Fibroblast of skin of back (primary cell): ENCODE measurements at places on chromosomes 5 and 9.
A peak's percentile ranks its signal among the peaks of the same experiment; 100 is the strongest.

DNA sequence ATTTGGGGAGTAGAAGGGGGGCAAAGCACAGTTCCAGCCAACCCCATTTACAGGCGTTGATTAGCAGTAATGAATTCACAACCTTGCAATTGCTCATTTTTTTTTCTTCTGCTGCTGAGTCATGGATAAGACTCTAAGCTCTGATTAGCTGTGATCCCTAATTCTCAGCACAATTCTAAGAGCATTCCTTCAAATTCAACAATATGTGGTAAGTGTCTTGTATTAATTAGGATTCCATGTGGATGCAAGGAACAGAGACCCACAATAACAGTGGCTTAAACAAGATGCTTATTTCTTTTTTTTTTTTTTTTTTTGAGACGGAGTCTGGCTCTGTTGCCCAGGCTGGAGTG, 133.4 kb downstream of the PALM2AKAP2 start:
- no peak for DNase-seq

- DNase-seq = peak; percentile 43
Observed at GRCh38 chr9:125119643-125120286, 23.6 kb downstream of the SCAI start.

- no peak for DNase-seq
Observed at GRCh38 chr5:14925326-14925725, 53.7 kb upstream of the ANKH start.

DNA sequence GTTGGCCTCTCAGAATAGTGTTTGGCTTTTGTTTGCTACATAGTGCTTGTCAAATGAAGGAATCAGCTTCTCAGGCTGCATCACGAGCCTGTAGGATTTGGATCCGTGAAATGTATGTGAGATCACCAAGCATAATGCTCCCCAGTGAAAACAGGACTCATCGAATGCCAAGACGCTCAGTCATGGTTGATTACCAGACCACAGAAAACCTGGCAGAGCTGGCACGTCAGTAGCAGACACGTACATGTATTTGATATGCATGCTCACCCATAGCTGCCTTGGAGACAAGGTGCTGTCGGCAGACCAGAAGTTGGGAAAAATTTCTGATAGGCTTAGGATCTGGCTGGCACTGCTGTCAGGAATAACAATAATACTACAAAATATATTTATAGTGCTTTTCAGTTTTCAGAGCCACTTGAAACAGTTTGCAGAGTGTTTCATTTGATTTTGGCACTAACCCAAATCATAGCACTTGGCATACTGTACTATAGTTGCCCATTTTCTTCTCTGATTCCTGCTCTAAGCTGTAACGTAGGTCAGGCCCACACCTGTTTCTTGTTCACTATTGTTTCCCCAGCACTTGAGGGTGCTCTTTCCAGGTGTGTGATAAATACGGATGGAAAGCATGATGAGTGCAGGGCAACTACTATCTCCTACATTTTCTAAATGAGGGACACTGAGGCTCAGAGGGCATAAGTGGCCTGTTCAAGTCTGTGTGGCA, 226.1 kb downstream of the NR3C1 start:
- peak; percentile 88 for DNase-seq

DNA sequence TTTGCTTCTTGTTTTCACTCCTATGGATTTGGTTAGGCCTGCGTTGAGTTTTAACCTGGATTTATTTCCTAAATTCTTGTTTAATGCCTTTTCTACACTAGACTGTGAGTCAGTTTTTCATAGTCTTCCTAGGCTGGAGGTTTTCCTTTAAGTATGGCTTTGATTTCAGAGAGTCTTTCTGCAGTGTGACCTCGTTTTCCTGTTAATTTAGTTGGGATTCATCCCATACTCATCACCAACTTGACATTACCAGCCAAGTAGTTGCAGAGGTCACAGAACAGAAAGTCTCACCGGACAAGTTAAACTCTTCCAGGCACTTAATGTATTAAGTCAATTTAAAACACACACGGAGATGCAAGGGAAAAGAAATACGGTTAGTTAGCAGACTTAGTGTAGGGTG, 29.7 kb upstream of the AUH start:
- no peak for DNase-seq

DNA sequence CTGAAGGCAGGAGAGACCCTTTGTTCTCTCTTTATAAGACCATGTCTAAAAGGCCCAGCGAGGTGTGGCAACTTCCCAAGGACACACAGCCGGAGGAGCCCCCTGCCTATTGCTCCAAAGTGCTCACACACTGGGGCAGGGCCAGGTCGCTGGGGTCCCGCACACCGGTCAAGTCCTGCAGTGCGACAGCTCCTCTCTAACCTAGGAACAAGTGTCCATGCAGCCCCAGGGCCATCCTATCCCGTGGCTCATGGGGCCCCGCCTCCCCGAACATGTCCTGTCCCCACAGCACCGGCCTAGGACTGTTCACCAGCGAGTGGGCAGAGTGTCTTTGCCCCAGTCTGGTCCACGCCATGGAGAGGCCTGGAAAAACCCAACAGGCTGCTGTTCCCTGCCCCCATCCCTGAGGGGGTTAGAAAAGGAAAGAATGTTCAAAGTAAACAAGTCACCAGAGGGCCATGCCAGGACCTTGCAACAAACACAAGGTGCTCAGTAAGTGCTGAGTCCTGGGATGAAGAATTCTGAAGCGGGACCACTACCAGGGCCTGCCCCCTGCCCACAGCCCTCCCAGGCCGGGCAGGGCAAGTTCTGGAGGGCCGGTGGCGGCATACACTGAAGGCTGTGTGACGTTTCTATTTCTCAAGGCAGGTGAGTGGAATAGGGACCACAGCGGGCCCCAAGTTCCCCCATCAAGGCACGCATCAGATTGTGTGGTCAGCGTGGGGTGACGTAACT, 938 bp downstream of the NINJ1 start:
- DNase-seq = no peak

DNA sequence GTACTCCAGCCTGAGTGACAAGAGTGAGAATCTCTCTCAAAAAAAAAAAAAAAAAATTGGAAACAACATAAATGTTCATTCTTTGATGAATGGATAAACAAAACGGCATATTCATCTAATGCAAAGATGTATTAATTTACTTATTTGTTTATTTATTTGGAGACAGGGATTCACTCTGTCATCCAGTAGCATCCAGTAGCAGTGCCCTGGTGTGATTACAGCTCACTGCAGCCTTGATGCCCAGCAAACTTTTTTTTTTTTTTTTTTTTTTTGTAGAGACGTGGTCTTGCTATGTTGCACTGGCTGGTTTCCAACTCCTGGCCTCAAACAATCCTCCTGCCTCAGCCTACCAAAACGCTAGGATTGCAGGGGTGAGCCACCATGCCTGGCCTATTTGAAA, 24.4 kb downstream of the OR2V2 start:
- no peak for DNase-seq

DNA sequence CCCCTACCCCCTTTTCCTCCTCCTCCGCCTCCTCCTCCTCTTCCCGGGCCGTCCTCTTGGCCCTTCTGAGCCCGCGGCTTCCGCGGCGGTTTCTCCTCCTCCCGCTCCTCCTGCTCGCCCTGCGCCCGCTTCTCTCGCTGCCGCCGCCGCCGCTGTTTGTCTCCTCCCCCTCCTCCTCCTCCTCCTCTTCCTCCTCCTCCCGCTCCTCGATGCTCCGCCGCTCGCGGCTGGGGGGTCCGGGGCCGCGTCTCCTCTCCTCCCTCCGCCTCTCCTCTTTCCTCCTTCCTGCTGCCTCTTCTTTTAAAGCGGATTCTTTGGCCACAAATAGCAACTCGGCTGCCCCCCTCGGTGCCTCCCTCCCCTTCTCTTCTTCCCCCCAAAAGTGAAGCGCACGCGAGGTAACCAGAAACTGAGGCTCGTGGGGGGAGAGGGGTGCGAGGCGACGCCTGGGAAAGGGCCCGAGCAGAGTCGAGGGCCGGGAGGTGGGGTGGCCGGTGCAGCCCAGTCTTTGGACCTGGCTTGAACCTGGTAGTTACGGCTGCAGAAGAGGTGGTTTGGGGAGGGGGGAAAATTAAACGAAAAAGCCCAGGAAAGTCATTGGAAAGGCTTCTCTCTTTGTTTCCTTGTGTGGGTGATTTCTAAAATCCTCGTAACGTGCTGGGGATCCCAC, 1058.5 kb upstream of the DMAC1 start:
- DNase-seq = peak; percentile 62

DNA sequence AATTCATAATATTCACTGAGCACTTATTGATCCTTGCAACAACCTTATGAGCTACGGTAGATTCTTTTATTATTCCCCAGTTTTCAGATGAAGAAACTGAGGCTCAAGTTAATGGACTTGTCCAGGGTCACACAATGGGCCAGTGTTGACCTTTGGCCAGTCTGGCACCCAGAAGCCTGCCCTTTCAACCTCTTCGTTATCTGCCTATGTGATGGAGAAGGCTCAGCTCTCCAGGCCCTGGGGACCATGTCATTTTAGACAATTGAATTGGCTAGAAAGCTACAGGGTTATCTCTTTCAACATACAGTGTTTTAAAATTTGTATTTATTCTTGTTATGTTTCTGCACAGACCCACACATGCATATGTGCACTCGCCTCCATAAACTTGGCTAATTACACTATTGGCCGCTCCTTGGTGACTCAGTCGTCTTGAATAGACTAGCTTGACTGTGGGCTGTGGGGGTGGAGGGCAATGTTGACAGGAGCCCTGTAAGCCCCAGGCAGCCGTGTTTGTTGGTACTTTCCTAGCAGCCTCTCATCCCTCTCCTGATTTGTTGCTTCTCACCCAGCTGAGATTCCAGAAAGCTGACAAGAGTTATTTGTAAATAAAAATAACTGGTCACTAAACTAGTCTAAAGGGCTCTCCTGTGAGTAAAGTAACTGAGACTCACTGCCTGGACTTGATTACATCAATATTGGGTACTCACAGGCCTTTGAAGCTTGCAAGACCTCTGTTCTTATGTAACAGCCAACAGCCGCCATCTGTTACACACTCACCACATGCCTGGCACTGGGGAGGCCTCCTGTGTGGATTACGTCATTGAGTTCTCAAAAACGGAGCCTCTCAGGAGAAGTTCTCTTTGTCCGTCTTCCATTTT, 8.5 kb upstream of the ANGPTL2 start:
- peak; percentile 79 for DNase-seq

GRCh38 chr5:79983618-79984017, 7.4 kb downstream of the MTX3 start:
- no peak for DNase-seq

DNA sequence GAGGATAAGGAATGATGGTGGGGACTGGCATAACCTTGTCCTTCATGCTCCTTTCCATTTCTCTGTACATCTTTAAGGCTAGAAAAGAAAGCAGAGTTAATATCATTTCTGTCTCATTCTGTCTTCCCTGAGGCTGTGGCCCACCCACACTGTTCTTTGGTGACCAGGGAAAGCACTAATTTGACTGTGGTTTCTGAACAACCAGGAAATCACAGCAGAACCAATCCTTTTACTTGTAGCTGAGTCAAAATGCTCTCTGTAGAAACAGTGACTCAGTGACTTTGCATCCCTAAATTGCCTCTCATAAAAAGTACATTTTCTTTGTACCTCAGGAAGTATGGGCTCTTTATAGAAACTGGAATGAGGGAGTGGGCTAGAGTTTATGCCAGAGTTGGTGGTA, 28.1 kb downstream of the IL33 start:
- DNase-seq = peak; percentile 16

- DNase-seq = no peak
Observed at GRCh38 chr5:130805036-130805435, 360.0 kb downstream of the HINT1 start.
